ENCODE measurements at places on chromosomes 6 and 20. TPM values are rescaled to one million over a fixed set of nuclear protein-coding genes. Genes with fewer than 3 reads are reported as not detected.

The LTB gene
- 16.3 TPM for total RNA-seq

DNA sequence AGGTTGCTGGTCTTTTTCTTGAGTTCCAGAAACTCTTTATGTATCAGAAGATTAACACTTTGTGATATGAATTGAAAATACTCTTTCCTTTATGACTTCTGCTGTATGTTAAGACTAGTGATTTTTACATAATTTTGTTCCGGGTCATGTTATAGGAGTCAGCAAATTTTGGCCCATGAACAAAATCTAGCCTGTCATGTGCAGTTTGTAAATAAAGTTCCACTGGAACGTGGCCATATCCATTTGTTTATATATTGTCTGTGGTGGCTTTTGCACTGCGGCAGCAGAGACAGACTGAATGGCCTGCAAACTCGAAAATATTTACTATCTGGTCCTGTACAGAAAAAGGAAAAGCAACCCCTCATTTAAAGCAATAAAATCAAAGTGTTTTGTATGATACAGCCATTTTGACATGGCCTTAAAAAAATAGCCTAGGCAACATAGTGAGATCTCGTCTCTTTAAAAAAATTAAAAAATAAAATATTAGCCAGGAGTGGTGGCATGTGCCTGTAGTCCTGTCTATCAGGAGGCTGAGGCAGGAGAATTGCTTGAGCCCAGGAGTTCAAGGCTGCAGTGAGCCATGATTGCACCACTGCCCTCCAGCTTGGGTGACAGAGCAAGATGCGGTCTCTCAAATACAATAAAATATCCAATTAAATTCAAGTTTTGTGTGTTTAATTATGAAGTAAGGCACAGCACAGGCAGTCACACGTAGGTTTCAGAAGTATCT lies 36.9 kb downstream of the SNX9 start:
- DNase-seq = no peak

DNA sequence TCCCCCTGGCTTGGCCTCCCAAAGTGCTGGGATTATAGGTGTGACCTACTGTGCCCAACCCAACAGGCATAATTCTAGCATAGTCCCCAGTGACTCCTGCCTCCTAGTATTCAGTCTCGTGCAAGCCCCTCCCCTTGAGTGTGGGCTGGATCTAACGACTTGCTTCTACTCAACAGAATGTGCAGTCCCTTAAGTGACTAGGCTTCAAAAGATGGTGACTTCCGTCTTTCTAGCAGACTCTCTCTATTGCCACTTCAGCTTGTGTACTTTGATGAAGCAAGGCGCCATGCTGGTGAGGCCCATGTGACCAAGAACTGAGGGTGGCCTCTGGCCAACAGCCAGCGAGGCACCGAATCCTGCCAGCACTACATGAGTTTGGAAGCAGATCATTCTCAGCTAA lies 109.6 kb upstream of the TRAF3IP2 start:
- DNase-seq = no peak

The HLA-DRA gene
- total RNA-seq = 20.8 TPM

- DNase-seq = no peak
Observed at GRCh38 chr6:138397128-138398122, 6.6 kb upstream of the HEBP2 start.

DNA sequence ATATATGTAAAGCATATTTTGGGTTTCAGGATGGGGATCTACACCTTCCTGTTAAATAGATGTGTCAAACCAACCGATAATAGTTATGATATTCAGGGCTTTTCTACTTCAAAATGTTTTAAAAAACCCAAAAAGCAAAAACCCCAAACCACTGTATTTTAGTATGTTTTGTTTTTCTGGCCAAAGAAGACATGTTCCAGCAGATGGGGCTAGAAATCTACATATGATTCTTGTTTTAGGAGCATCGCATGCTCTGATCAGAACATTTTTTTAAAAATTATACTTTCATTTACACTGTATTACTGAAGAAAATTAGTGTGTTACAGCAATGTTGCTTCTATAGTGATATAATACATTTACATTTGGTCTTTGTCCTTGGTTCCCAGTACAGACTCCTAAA lies 11.0 kb downstream of the RMND1 start:
- no peak for DNase-seq

The HLA-G gene
- total RNA-seq = 1.1 TPM

- DNase-seq = no peak
Observed at GRCh38 chr6:162078667-162079066, 648.9 kb downstream of the PRKN start.

DNA sequence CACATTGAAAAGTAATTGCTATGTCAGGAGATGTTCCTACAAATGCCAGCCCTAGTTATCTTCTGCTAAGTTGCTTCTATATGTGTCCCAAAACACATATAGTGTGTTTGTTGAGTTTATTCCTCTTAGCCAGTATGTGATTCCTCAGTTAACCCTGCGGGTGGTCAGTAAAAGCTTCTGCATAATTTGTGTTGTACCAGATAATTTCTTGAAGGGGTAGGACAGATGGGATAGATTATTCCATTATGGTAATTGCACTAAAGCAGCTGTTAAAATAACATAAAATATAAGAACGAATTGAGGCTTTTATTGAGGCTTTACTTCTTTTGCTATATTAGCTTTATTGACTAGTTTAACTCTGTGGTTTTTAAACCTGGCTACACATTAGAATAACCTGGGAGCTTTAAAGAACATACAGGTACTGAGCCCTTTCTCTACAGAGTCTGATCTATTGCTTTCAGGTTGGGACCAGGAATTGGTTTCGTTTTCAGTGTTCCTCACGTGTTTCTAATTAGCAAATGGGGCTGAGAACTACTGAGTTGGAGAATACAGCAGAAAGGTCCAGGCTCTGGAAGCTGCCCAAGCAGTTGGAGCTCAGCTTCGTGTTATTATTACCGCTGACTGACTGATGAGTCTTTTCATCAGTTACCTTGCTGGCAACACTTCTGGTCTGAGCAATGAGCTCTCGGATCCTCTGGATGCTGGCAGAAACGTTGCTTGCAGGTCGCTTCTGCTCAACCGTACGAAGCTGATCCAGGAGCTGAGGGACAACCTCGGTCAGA lies 56.9 kb downstream of the FAM229B start:
- DNase-seq = no peak

The TINAG gene
- not detected for total RNA-seq

DNA sequence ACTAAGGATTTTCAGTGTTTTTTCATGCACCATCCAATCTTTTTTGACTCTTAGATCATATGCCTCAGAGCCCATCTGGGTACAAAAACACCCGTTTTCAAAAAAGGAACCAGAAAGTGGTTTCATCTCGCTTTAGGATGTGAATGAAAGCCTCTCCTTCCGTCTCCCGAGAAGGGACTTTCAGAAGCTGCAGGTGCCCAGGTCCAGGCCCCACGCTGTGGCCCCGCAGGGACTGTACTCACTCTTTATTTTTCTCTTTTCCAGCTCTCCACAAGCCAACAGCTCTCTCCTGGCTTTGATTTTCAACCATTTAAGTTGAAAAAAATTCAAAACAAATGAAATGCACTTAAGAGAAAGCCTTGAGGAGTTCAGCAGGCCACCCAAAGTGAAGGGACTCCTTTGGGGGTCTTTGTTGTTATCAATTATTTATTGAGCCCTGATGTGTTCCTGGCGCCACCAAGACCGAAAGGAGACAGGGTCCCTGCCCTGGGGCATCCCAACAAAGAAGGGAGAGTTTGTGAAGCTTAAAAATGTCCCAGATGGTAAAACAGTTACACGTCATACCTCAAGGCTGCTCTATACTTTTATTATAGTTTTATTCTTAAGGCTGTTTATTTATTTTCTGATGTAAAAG lies 467.3 kb downstream of the PREX1 start:
- DNase-seq = no peak

The ZNF165 gene
- total RNA-seq = 0.34 TPM

The OR12D3 gene
- total RNA-seq = not detected

DNA sequence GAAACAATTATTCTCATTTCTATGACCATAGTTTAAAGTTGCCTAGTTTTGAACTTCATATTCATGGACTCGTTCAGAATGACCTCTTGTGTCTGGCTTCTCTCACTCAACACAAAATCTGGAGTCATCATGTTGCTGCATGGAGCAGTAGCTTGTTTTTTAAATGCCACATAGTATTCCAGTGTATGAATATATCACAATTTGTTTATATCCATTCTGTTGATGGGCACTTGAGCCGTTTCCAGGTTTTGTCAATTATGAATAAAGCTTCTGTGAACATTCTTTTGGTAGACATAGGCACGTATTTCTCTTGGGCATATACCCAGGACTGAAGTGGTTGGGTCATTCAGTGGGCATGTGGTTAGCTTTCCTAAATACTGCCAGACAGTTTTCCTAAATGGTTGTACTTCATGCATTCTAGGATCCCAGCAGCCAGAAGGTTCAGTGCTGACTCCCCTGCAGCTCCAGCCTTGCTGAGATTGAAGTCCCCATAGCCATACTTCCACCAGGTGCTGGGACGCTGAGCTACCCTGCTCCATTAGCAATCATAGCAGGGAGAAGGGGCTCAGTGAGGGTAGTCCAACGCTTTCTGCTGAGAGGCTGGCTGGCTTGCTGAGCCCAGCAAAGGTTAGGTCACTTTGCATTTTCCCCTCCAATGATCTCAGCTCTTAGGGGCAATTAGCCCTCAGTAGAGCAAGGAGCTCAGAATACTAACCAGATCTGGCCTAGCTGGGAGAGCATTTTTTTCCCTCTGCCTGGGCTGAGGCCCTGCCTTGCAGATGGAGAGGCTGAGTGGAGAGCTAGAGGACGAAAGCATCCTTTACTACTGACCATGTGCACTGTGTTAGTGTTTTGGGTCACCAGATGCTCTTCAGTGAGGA lies 35.7 kb upstream of the CTNNBL1 start:
- DNase-seq = no peak

DNA sequence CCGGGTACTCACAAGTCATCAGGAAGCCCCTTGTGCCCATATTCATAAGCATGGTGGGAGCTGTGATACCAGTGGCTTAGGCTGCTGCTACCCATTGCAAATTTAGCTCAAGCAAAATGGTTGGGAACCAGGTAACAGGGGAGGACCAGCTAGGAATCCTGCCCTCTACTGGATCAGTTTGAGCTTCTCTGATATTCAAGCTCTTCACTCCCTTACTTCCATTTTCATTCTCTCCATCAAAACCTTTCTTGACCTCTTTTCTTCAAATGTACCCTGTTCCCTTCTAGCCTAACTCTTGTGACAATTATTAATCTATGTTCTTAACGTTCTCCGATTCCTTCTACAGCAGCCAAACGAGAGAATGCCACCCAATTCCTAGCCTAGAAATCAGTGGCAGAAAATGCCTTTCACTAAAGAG lies 9.7 kb downstream of the NOL7 start:
- no peak for DNase-seq

DNA sequence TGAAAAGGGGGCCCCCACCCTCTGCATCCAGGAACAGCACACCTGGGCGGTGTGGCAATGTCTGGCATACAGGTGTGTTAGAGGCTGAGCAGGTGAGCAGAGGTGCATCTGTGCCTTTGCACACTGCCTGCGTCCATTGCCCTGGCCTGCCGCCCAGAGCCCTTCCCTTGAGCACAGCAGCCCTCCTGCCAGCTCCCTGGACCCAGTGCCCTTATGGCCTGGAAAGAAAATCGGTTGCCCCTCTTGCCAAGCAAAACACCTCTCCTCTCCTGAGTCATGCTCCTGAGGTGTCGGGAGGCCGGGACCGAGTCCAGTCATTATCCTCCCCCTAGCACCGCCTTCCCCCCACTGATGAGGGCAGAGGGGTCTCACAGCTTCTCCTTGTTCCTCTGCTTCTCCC lies 259.9 kb downstream of the SMOC2 start:
- no peak for DNase-seq

- no peak for DNase-seq
Observed at GRCh38 chr6:37011656-37012378, 6.4 kb downstream of the FGD2 start.

DNA sequence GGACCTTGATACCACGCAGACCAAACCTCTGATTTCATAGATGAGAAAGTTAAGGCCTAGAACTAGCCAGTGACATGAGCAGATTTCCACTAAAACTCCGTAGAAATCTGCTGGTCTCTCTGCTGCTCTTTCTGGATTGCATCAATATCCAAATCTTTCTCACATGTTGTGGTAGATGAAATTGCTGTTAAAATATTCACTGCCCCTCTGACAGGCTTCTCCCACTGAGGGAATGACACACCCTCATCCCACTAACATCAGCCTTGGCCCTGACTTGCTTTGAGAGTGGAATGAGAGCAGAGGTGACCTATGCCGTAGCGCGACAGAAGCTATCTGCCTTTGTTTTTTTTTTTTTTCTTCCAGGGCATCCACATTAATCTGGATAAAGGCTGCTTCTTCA lies 20.4 kb upstream of the EXOC2 start:
- DNase-seq = no peak

- no peak for DNase-seq
Observed at GRCh38 chr20:25508083-25508770, 77.1 kb downstream of the NINL start.

- no peak for DNase-seq
Observed at GRCh38 chr6:20817806-20818320, 283.6 kb downstream of the CDKAL1 start.

The OR2J3 gene
- not detected for total RNA-seq

GRCh38 chr6:166775923-166776220 lies 148.8 kb upstream of the RPS6KA2 start:
- DNase-seq = no peak

GRCh38 chr6:16473184-16473907 lies 235.0 kb downstream of the GMPR start:
- DNase-seq = no peak

GRCh38 chr6:40170856-40171255 lies 236.6 kb upstream of the MOCS1 start:
- no peak for DNase-seq

- no peak for DNase-seq
Observed at GRCh38 chr6:120826253-120826652, 508.0 kb downstream of the TBC1D32 start.

The IL17F gene
- total RNA-seq = not detected

The ARFGEF3 gene
- total RNA-seq = 0.55 TPM

GRCh38 chr20:4089756-4090487 lies 74.6 kb upstream of the RNF24 start:
- DNase-seq = no peak

DNA sequence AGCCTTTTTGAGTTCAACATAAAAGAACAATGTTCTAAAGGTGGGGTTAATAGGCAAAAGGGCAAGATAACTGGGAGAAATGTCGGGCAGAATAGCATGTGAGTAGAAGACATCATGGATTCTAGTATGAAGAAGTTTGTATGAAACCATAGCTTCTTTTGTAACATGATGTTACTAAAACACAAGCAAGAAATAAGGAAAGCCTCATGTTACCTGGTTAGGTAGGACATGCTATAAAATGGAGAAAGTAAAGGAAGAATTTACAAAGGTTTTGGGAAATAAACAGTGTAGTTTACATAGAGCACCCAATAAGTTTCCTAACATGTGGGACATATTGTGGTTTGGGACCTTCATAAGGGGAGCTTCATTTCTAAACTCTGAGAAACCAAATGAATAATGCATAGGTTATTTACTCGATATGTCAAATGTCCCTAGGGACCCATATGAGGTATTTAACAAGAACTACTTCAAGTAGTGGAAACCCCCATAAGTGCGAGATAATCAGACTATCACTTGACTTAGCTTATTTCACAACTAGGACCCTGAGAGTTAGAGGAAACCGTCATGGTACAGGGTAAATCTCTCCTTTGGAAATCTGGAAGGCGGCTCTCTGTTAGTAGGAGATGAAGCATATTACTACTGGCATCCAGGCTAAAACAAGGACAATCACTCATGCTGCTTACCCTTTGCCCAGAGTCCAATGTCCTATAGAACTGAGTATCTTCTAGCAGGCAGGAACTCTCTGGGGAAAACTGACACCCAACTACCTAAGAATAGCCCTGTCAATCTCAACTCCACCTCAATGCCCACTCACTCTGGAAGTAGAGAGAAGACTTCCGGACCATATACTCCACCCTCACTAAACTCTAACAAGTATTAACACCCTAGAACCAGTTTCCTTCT lies 57.5 kb downstream of the ILRUN start:
- DNase-seq = no peak

All from activated T-helper 2 cell treated with anti-CD3 and anti-CD28 coated beads, Interferon-gamma antibody, Interleukin-2, Interleukin-4, amounts not matched to agents 10 μg/mL and 5 μg/mL and 100 μg/mL, durations not matched to agents 14 hours and 24 hours and 36 hours (primary cell).